ENCODE measurements at places on chromosomes 1 and 21.

GRCh38 chr1:78369546-78369945, 121.2 kb upstream of the PTGFR start:
- DNase-seq: no peak

- no peak for DNase-seq
Measured at GRCh38 chr1:29383746-29384371, 147.5 kb downstream of the PTPRU start.

DNA sequence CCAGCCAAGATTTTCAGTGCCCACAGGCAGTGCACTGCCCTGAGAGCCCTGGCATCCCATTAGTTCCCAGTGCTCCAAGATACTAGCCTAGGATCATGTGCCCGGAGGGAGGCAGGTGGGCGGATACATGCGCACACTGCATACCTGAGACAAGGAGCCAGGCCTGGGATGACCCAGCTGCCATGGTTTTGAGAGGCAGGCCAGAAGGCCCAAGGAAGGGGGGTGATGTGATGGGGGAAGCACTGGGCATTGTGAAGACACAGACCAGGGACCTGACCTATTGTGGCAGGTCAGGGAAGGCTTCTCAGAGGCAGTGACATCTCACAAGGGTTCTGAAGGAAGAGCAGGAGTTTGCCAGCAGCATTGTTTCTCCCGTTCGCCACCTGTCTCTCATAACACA, 3.6 kb downstream of the ZC3H12A start:
- DNase-seq: no peak

GRCh38 chr1:116947092-116947860, 37.6 kb downstream of the PTGFRN start:
- DNase-seq: no peak

GRCh38 chr21:43985690-43986251, 26.3 kb upstream of the TRAPPC10 start:
- DNase-seq: no peak

- DNase-seq: no peak
Measured at GRCh38 chr21:42534421-42535378, 21.0 kb downstream of the SLC37A1 start.

DNA sequence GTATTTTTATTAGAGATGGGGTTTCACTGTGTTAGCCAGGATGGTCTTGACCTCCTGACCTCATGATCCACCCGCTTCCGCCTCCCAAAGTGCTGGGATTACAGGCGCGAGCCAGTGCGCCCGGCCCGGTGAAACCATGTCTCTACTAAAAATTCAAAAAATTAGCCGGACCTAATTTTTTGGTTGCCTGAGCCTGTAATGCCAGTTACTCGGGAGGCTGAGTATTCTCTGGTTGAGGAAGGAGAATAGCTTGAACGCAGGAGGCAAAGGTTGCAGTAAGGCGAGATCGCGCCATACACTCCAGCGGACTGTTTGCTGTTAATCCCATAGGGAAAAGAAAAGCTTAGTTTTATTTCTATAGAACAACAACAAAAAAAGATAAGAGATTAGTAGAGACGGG, 29.9 kb upstream of the HJV start:
- DNase-seq: no peak

DNA sequence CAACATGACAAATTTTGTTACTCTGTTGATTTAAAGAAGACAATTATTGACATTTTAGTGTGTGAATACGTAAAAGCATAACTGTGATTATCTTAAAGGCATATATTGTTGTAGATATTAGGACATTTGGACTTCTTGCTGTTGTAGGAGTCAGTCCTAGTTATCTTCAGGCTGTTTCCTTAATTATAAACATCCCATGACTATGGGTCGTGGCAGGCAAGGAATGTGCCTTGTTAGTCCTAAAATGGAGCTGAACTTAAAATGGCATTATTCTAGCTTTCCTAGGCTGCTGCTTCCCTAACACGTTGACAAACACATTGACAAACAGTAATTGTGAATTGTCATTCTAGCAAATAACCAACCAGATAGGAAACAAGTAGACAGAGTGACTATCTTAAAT, 4.4 kb upstream of the MPZL1 start:
- DNase-seq: no peak

- no peak for DNase-seq
Measured at GRCh38 chr1:198232378-198232777, 75.6 kb downstream of the NEK7 start.

- no peak for DNase-seq
Measured at GRCh38 chr1:100936194-100936967, 40.5 kb downstream of the SLC30A7 start.

DNA sequence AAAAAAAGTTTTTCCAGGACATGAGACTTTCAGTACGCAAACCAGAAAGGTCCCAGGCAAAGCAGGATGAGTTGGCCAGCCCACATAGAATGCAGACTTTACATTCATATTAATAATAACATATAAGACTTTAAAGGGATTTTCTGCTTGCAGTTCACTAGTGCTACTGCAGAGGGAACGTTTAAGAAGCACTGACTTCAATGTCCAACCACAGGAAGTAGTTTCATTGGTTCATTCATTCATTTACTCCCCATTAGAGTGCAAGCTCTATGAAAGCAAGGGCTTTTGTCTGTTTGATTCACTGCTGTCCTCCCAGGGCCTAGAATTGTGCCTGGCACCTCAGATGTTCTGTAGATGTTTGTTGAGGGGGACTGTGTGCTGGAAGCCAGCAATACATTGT, 11.8 kb upstream of the SERINC2 start:
- no peak for DNase-seq
